ENCODE measurements at places on chromosomes 12 and 14.

GRCh38 chr12:113413488-113413939 is 8.7 kb upstream of the SDSL start:
- DNase-seq = no peak

GRCh38 chr14:88140874-88141273 is 135.9 kb downstream of the GPR65 start:
- DNase-seq = no peak

DNA sequence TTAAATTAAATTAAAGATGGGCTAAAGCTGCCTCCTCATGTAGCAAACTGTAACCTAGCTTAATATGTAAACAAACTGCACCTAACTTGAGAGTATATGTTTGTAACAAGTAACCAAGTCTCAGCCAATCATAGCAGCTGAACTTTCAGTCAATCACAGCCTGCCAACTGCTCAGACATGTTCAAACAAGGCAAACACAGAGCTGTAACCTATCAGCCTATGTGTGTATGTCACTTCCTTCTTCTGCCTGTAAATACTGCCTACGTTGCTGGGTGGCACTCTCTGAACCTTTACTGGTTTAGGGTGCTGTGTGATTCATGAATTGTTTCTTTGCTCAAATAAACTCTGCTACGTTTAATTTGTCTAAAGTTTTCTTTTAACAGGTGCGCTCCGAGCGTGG is 2.9 kb downstream of the SERPINA6 start:
- DNase-seq = no peak

DNA sequence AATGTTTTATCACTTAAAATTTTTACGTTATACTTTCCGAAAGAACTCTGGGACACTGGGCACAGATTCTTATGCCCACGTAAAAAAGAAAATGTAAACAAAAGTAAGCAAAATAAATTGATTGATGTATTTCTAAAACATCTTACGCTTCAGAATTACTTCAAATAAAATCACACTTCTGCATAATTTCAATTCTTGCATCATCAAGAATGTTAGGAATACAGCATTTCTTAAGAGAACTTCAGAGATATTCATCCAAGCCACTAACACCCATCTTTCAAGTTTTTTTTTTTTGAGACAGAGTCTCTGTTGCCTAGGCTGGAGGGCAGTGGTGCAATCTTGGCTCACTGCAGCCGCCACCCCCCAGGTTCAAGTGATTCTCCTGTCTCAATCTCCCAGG is 180.6 kb downstream of the MED13L start:
- no peak for DNase-seq

GRCh38 chr14:75711105-75711795 is 50.2 kb downstream of the TTLL5 start:
- DNase-seq = no peak

DNA sequence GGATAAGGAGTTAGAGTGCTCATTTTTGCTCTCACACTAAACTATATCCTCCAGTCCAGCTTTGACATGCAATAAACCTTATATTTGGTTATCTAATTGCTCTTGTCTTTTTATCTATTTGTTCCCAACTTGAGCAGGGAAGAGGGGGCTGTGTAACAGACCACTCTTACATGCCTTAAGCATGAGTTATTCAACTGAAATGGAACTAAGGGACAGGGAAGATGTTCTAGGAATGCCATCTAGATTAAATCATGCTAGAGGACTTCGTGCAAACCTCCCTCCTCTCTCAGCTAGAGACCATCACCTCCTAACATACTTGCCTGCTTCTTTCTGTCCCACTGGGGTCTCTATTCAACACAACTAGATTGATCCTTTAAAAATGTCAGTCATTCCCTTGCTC is 20.6 kb downstream of the SPX start:
- no peak for DNase-seq

- no peak for DNase-seq
Measured at GRCh38 chr14:102759456-102760187, 17.6 kb upstream of the TRAF3 start.

- DNase-seq = no peak
Measured at GRCh38 chr14:65156568-65157366, 54.5 kb upstream of the MAX start.

GRCh38 chr14:36510874-36511273 is 9.2 kb downstream of the NKX2-1 start:
- no peak for DNase-seq

GRCh38 chr12:115201966-115202365 is 518.0 kb upstream of the TBX3 start:
- DNase-seq = no peak

DNA sequence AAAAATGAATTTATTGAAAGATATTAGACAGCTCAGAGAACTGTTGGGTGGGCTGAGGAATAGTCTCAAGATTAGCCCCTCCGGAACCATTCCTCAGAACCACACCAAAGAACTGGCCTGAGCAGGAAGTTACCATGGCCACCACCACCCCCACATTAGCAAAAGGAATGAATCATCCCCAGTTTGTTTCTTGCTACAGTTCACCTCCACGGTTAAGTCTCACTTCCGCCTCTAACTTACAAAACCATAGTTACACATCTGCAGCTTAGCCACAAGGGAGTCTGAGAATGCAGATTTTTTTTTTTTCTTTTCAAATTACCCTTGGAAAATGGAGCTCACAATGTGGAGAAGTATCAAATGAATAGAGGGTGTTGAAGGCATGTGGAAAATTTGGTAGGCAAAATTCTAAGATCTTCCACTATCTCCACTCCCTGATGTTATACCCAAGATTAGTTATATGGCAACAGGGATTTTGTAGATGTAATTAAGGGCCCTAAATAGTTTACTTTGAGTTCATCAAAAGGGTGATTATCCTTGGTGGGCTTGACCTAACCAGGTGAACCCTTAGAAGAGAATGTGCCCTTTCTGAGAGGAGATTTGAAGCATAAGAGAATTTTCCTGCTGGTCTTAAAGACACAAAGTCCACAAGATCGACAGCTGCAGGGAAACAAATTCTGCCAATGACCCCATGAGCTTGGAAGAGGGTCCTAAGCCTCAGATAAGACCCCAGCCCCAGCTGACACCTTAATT is 129.8 kb upstream of the KRR1 start:
- DNase-seq = no peak

DNA sequence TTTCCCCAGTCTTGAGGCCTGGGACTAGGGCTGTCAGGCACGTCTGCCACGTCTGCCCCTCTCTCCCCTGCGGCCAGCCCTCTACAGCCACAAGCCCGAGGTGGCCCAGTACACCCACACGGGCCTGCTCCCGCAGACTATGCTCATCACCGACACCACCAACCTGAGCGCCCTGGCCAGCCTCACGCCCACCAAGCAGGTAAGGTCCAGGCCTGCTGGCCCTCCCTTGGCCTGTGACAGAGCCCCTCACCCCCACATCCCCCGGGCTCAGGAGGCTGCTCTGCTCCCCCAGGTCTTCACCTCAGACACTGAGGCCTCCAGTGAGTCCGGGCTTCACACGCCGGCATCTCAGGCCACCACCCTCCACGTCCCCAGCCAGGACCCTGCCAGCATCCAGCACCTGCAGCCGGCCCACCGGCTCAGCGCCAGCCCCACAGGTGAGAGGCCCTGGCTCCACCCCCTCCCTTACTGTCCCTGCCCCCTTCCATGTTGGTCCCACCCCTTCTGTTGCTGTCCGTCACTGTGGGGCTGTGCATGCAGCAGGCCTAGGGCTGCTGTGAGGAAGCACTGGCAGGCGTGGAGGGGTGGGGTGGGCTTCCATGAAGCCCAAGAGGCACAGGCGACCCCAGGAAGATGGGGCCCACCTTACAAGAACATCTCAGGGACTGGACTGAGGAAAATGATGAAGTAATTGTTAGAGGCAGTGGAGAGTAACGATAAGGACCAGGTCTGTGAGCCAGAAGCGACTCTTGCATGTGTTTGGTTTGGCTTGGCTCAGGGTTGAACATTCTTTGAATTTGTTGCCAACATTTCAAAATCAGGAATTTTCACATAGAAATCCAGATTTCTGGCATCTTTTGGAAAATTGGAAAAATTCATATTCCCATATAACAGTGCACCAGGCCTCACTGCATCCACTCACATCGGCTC is 16.8 kb downstream of the C12orf43 start:
- DNase-seq = no peak

DNA sequence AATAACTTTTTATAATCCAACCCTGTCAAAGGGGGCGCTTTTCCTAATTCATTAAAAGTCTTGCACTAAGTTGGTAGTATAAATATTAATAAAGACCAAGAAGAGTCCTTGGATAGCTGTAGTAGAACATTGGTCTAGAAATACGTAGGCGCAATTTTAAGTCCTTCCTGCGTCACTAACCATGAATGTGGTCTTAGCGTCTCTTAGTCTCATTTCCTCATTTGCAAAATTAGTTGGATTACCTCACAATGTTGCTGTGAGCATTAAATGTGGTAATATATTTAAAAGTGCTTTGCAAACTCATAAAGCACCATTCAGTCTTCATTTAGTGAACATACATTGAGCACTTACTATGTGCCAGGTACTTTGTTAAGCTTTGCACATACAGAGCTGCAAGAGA is 149.7 kb downstream of the AEBP2 start:
- DNase-seq = no peak

DNA sequence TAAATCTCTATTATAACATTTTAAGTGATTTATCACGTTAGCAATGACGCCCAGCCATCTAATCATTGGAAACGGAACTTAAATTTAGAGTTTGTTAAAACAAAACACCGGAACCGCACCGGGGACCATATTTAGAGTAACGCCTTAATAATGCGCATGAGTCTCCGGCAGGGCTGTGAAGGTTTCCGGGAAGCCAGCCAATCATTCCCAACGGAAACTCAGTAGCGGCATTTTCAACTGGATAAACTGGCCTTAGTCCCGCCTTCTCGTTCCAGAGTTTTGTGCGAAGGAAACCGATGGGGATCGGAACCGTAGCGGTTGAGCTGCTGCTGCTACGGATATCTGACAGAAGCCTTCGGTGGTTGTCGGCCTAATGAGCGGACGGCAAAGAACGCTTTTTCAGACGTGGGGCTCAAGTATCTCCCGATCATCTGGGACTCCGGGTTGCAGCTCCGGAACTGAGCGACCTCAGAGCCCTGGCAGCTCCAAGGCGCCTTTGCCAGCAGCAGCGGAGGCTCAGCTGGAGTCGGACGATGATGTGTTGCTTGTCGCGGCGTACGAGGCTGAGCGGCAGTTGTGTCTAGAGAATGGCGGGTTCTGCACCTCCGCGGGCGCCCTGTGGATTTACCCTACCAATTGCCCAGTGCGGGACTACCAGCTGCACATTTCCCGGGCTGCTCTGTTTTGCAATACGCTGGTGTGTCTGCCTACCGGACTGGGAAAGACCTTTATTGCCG is at the start of gene FANCM:
TSS of gene FANCM (plus strand) at position 272 of the 737 bp plus-strand sequence. CDS start at position 374, 102 bp downstream.
- DNase-seq = peak; percentile 99

DNA sequence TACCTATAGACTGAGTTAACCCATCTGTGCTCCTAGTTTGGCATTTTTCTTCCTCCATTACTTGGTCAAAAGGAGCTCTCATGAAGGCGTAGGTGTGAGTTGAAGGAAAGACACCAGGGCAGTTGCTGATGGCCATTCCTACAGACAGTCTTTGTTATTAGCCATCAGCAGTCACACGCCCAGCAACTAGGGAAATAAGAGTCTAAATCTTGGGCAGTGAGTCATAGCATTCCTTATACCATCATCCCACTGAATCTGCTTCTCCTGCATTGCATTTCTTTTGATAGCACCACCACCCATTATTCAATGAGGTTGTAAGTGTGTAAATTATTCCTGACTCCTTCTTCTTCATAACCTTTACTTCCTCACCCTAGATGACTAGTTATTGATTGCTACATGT is 150.9 kb upstream of the IGF1 start:
- DNase-seq = no peak

- DNase-seq = no peak
Measured at GRCh38 chr12:79482323-79482722, 208.4 kb downstream of the PAWR start.

DNA sequence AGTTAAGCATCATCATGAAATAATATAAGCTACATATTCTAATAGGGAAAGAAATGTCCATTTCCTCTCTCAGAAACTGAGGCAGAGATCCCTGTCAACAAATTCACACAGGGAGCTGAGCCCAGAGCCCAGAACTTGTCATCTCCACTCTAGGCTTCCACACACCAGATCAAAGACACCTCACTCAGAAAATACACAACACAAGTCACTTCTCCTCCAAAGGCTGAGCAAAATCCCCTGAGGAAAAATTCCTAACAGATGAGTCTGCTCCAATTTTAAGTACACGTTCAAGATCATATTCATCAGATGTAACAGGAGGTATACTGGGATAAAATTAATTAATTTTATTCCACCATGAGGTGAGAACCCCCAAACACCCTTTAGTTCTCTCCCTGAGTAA is 227.3 kb downstream of the DPF3 start:
- DNase-seq = no peak

GRCh38 chr12:114888928-114889584 is 205.1 kb upstream of the TBX3 start:
- no peak for DNase-seq

DNA sequence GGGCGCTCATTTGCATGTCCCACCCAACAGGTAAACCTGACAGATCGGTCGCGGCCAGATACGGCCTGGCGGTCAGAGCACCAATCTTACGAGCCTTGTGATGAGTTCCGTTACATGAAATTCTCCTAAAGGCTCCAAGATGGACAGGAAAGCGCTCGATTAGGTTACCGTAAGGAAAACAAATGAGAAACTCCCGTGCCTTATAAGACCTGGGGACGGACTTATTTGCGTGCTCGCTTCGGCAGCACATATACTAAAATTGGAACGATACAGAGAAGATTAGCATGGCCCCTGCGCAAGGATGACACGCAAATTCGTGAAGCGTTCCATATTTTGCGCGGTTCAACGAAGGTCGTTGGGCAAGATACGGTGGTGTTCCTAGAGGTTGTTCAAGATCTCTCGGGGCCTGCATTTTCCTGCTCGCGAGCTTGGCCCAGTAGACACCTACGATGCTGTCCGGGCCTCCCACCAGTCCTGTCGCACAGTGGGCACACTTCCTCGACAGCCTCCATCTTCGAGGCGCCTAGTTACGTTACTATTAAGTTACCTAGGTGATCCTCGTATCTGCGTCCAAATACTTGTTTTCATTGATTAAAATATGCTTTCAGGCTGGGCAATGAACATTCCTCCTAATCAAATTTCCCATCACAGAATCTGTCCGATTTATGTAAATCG is at the start of gene RNU6-7:
TSS of gene RNU6-7 (plus strand) at position 230 of the 675 bp plus-strand sequence.
- DNase-seq = peak; percentile 63

GRCh38 chr12:82407481-82407880 is 49.2 kb downstream of the METTL25 start:
- DNase-seq = no peak

DNA sequence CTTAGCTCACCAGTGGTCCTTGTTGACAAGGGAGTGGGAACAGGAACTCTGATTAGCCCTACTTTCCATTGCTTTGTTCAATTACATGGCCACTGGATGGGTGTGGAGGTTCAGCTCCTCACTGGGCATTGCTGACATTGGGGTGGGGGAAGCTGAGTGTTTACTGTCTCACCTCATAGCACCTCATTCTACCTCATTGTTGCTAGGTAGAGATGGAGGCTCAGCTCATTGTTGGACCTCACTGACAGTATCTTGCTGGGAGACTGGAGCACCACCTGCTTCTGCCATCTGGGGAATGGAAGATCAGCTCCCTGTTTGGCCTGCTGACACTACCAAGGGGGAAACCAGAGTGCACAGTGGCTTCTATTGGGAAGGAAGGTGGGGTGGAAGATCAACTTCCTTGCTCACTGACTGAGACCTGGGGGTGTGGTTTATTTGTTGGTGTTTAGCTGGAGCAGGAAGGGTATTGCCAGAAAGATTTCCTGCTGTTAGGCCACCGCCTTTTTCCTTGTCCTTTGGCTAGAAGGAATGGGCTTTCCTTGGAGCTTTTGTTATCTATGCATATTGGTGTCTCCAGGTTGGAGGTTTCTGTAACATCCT is 1.3 kb upstream of the OR4E2 start:
- DNase-seq = no peak

Data from NCI-H1092 treated with DMSO at 0.1 percent for 48 hours (cell line).